Colonic mucosa (tissue), 4 donors: ENCODE measurements at places on chromosomes 12 and 14.

GRCh38 chr14:90596733-90597132, 199.9 kb downstream of the CALM1 start:
- no peak for DNase-seq

DNA sequence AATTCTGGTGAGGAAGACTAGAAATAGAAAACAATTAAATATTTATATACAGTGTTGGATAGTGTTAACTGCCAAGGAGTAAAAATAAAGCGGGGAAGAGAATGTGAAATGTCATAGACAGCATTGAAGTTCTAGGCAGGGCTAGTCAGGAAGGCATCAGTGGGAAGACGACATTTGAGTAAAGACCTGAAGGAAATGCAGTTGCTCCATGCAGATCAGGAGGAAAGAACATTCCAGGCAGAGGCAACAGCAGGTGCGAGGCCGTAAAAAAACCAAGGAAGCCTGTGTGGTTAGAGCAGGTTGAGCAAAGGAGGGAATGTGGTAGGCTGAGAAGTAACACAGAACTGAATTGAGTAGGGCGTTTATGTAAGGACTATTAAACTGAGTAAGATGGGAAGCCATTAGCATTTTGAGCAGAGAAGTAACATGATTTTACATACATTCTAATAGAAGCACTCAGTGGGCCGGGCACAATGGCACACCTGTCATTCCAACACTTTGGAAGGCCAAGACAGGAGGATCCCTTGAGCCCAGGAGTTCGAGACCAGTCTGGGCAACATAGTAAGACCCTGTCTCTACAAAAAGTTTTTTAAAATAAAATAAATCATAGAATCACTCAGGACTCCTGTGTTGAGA, 14.9 kb downstream of the SLC35E3 start:
- DNase-seq, result no peak

DNA sequence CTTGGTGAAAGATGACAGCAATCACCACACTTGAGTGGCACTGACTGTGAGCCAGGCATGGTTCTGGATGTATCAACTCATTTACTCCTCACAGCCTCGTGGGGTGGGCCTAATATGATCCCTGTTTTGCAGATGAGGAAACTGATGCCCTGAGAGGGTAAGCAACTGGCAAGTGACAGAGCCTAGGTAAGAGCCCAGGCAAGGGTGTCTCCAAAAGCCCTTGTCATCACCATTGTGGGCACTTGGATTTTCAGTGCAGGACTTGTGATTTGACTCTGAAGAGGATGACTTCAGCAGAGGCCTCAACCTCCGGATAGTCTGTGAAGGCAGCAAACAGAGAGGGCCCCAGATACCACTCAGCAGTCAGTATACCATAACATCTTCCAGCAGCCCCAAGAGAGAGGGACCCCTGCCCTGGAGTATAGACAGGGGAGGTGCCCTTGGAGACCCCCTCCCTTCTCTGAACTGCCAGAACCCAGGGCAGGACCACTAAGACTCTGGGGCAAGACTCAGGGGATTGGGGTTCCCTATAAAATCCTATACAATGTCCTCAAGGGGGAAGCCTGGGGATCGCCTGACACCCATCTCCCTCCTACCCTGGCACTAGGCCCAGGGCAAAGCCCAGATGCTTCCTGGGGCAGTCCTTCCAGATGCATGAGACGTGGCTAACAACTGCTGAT, 7.1 kb upstream of the KRT5 start:
- DNase-seq, result no peak

DNA sequence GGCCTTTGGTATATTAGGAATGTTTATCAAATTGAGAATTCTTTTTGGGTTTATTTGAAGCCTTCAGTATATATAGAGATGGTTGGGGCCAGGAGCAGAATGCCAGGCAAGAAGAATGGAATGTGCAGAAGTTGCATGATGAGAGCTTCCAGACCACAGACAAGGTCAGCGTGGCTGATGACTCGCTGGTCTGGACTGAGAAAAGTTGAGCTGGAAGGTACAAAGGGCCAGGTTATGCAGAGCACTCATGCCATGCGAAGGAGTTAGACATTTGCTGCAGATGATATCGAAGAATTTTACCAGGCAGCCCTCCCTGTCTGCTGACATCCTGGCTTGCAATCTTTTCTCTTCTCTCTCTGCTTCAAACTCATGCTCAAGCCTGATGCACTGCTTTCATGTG, 196.2 kb upstream of the ARHGAP5 start:
- no peak for DNase-seq

DNA sequence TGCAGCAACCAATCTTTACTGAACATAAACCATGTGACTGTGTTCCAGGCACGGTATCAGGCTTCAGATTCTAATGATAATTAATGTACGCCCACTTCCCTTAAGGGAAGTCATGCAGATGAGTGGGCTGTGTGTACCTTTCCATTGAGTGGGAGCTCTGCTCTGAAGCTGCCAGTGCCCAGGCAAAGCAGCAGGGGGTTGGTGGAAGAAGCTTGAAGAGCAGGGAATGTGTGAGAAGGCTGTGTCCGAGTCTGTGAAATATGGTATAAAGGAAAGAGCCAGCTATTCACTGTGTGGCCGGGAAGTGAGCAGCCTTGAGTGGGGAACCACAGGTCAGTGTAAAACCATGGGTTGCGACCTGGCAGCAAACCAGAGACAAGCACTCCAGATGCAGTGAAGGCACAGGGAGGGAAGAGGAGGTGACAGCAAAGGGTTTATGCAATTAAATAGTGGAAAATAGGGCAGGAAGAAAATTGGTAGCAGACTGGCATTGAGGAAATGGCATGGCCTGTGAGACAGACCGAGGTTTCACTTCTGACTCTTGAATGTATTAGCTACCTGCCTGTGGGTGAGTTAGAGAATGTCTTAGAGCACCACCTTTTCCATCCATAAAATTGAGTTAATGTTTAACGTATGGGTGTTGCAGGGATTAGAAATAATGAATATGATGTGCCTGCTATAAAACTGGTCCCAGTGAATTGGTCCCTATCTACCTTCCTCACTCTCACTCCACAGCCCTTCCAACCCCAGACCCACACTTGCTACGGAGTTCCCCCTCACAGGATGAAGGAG, 116.4 kb downstream of the NTF3 start:
- DNase-seq, result peak; percentile 32

- DNase-seq, result no peak
These were observed 52.0 kb downstream of the SLC38A4 start for GRCh38 chr12:46773586-46774321.

DNA sequence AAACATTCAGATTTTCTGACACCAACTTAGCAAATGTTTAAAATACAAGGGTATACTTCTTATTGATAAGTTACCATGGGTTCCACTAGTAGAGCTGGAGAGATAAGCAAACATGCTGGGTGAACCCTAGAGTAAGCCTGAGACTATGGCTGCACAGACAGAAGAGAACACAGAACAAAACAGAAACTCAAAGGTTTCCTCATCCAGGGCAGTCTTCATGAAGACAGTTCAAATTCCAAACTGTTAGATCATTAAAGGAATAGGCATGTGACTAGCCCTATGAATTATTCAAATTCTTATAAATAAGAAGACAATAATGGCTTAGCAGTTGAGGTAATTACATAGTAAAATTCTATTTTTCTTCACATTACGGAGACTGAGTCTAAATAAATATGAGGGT, 28.1 kb downstream of the BTBD7 start:
- no peak for DNase-seq

DNA sequence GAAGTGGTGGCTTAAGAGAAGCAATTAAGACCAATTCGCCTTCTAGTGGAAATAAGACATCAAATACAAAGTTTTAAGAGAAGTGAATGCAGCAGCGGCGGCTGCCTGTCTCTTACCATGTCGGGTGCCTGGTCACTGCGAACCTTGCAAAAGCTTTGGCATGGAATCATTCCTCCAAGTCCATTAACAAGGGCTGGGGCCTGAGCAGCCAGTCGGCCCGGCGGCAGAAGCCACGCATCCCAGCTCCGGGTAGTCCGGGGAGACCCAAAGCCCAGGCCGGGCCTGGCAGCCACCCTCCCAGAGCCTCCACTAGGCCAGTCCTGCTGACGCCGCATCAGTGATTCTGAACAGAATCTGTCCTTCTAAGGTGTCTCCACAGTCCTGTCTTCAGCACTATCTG, 321.0 kb downstream of the TMEM121 start:
- peak; percentile 10 for DNase-seq

- DNase-seq, result no peak
These were observed 124.4 kb downstream of the SLC25A21 start for GRCh38 chr14:37047996-37048395.

- DNase-seq, result no peak
These were observed 87.3 kb upstream of the E2F7 start for GRCh38 chr12:77152623-77153193.

DNA sequence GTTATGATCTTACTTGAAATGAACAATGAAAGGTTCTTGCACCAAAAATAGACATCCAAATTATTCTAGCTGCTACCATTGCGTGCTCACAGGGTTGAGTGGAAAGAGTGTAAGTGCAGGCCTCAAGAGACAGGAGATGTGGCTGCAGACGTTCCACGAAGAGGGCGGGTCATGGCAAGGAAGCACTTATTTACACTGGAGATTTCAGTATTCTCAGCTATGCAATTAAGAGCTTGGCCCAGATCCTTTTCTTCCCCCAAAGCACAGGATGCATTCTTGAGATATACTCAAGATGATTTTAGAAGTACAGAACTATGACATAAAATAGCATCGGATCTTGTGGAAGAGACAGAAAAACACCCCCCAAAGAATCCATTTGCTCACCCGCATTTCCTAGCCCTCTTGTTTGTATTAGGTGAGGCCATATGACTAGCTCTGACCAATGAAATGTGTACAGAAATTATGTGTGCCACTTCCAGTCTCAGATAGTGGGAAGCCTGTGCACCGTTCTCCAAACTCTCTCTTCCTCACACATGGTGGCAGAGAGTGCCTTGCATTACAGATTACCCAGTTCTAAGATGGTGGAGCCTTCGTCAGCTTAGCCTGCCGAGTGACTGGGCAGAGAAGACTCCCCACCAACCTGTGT, 261.4 kb downstream of the TTC8 start:
- DNase-seq, result no peak
